ENCODE measurements at places on chromosomes 7 and 10.
A peak's percentile ranks its signal among the peaks of the same experiment; 100 is the strongest.

DNA sequence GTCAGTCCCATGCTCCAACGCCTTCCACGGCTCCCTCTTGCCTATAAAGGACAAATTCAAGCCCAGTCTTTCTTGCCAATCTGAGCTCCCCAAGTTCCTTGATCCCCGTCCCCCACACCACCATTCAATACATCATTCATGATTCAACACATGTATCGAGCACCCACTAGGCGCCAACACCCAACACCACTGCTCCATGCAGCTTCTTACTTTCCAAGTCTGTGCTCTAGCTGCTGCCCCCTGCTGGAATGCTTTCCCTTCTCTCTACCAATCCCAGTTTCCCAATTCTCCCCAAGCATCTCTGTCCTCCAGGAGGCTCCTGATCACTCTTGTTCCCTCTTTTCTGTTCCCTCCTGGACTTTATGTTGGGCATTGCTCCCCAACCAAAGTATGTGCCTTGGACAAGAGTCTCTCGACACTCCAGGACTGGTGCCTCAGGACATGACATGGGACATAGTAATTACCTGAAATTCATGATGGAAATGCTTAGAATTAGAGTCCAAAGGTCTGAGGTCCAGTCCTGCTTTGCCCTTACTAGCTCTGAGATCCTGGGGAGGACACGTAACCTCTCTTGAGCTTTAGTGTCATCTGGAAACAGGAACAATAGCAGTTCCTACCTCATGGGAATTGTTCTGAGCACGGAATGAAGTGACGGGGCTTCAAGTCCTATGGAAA is 172.7 kb downstream of the NEURL1 start:
- DNase-seq, result no peak

DNA sequence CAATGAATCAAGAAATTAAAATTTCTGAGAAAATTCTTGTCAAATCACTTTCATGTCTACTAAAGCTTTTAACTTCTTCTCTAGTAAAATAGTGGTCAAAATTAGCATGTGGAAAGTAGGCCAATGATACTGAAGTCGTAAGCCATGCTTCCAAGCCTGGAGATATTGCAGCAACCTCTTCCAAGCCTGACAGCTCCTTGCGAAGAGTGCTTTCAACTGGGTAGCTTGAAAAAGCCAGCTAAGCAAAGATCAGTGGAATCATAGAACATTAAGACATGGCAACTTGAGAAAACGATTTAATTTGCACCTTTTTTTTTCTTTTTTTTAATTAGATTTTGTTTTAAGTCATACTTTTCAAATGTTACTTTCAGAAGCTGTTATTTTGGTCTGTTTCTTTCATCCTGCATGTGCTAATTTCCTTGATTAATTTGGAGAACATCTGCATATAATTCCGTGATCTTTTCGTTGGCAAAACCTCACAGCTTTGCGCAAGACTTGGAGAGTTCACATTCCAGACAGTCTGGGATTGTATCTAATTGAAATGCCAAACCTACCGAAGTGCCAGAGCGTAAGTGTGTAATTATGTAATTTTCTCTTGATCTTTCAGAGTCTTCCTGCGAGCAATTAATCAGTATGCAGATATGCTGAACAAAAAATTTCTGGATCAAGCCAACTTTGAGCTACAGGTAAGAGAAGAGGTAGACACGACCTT is 142.2 kb upstream of the INSYN2A start:
- DNase-seq, result no peak

GRCh38 chr7:32639122-32639521 is 143.8 kb downstream of the AVL9 start:
- DNase-seq, result no peak

GRCh38 chr7:98808751-98809460 is 60.9 kb downstream of the TMEM130 start:
- no peak for DNase-seq

DNA sequence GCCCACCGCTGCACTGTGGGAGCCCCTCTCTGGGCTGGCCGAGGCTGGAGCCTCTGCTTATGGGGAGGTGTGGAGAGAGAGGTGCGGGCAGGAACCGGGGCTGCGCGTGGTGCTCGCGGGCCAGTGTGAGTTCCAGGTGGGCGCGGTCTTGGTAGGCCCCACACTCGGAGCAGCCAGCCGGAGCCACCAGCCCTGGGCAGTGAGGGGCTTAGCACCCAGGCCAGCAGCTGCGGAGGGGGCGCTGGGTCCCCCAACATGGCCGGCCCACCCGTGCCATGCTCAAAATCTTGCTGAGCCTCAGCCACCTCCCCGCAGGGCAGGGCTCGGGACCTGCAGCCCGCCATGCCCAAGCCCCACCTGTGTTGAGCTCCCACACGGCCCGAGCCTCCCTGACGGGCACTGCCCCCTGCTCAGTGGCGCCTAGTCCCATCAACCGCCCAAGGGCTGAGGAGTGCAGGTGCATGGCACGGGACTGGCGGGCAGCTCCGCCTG is 856.8 kb upstream of the CELF2 start:
- DNase-seq, result no peak

DNA sequence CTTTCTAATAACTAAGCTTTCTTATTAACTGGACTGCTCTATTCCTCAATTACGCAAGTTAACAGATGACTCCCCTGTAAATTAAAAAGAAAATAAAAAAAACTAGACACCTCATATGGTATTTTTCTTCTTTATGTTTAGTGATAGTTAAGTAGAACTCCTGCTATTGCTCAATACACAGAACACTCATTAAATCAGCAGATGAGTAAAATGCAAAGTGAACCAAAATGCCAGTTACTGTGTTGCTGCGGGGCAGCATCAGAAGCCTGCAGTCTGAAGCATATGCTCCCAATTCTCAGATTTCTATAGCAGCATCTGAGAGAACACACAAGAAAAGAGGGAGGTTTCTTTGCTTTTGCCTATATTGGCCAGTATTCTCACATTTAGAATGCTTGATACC is 28.4 kb downstream of the CDK6 start:
- DNase-seq, result no peak

- DNase-seq, result no peak
Measured at GRCh38 chr7:42096681-42097561, 140.1 kb downstream of the GLI3 start.

GRCh38 chr10:78319371-78319770 is 285.7 kb downstream of the RPS24 start:
- no peak for DNase-seq

DNA sequence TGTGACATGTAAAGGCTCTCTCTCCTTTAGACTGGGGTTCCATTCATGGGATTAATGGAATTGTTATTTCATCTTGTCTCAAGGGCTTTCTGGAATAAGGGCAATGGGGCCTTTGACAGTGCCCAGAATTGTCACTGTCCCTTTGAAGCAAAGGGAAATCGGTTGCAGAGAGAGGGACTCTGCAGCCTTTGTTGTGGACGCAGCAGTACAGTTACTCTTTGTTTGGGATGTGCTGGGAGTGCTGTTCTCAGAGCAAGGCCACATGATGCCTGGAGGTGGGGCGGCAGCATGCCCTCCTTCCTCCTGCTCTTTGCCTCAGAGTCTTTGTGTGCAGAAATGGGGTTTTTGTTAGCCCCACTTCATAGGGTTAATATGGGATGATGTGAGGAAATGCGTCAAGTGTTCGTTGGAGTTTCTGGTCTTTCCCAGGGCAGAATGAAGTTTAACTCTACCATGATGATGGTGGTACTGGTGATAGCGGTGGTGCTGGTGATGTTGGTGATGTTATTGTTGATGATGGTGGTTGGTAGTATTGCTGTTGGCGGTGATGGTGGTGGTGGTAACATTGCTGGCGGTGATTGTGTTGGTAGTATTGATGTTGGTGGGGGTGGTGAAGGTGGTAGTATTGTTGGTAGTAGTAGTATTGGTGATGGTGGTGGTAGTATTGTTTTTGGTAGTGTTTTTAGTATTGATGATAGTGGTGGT is 45.3 kb downstream of the DOCK1 start:
- DNase-seq, result no peak

DNA sequence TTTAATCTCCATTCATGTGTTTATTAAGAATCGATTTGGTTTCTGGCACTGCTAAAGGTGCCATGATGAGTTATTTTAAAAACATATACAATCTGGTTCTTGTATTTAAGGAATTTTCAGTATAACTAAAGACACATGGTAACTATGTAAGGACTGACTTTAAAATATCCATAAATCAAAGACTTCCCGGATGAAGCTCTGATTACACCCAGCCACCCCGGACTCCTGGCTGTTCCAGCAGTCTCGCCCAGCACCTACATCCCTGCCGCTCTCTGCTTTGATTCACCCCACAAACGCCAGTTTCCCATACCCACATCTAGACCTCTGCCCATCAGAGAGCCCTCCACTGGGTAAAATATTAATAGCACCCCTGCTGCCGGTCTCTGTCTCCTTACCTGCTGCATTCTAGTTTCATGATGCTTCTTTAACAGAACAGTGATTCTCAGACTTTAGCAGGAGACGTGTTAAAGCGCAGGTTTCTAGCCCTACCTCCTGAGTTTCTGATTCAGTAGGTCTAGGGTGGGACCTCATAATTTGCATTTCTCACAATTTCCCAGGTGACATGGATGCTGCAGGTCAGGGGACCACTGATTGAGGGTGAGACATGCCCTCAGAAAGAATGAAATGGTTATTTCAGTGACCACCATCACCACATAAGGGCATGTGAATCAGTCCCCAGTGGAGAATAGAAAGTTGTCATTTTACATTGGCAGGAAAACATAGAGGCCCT is 185.7 kb downstream of the KIAA1217 start:
- no peak for DNase-seq

GRCh38 chr7:82572195-82572880 is 128.8 kb upstream of the CACNA2D1 start:
- DNase-seq, result peak; percentile 41

GRCh38 chr7:111785076-111785475 is 222.8 kb upstream of the IMMP2L start:
- DNase-seq, result no peak

GRCh38 chr7:26616235-26616634 is 248.2 kb downstream of the SKAP2 start:
- no peak for DNase-seq

DNA sequence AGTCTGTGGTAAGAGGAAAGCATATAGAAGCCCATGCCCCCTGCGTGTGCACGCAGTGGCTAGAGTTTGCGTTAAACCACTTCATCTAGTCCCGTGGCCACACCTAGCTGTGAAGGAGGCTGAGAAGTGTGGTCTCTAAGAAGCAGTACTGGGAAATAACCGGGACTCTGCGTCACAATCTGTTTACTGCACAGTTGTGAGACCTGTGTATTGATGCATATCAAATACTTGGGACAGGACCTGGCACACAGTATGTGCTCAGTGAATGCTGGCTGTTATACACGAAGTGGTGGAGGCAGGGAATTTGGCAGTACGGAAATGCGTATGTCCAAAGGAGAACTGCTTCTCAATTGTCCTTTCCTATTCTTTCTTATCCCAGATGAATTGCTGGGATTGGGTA is 149.5 kb downstream of the ARHGAP21 start:
- DNase-seq, result no peak

DNA sequence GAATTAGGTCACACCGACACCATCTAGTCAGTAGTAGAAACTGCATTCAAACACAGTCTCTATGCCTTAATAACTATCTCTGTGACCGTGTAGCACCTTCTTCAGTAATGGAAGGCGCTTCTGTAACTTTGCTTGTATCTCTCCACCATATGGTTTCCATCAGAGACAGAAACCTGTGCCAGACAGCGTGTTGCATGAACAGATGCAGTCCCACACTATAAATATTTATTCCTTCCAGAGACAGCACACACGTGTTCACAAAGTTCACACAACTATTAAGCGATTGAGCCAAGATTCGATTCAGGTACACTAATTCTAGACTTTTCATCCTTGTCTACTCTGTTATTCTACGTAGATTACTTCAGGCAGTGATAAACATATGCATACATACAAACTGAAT is 873.9 kb upstream of the MBL2 start:
- DNase-seq, result no peak

- DNase-seq, result no peak
Measured at GRCh38 chr10:129344103-129344502, 122.9 kb upstream of the MGMT start.

DNA sequence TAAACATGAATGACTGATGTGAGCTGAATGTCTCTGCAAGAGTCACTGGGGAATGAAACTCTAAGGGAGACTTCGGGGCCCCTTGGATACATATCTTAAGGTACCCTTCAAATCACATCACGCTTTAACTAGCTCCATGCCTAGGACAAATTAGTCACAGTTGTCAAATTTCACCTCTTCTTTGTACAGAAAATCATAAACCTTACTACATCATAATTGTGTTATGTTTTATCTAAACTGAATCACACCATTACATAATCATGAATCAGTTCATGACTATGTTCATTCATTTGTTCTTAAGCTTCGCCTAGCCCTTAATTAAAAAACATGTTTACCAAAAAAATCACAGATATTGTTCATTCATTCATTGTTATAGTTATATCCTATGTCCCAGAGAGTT is 2.1 kb upstream of the SLC13A1 start:
- DNase-seq, result no peak

DNA sequence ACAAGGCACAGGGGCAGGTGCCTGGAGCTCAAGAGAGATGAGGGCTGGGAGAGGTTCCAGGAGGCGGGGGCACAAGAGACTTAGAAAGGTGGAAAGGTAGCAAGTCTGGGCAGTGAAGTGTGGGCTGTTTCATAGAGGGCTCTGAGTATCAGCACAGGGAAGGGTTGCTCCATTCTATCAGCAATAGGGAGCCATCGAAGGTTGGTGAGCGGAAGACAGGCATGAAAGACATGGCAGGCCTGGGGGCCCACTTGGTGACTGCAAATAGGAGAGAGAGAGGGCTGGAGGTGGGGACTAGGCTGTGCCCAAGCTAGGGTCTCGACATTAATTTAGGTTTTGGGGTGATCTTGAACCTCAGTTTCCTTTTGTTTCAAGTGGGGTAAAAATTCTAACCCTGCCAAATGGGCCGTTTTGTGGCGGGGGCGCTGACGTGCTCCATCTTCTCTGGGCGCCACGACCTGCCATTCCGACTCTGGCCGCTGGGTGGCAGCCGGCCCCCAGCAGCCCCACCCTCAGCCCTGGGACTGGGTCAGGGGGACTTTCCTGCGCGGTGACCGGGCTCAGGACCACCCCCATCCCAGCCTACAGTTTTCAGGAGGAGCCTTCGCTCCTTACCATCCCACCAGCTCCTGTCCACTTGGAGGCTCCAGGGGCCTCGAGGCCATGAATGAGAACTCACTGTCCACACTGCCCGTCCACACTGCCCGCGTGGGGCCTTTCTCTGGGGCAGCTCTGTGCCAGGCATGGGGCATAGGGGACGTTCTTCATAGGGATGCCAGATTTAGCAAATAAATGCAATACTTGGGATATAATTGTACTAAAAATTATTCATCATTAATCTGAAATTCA is 37.2 kb upstream of the PCBD1 start:
- no peak for DNase-seq

GRCh38 chr7:34727464-34727995 is 69.5 kb downstream of the NPSR1 start:
- no peak for DNase-seq

DNA sequence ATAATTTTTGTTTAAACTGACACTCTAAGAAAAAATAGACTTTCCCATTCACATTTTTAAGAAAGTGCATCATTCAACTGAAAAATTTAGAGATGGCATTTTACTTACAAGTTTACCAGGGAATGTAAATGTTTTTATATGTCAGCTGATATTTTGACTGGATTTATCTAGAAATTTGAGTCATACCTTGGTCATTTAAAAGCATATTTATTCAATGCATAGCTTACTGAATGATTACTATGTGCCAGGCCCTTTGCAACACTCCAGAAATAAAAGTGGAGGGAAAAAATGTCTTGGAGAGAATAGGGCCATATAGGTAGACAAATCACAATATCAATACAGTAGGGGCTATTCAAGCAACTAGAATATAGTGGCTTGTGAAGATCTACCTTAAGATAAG is 98.4 kb upstream of the FAM3C start:
- no peak for DNase-seq
